Stimulated activated CD8-positive, alpha-beta memory T cell treated with anti-CD3 and anti-CD28 coated beads, Interleukin-7, amount 100 ng/mL, for 24 hours (primary cell): ENCODE measurements at places on chromosomes 11 and 22.

- DNase-seq, result no peak
Measured at GRCh38 chr22:37617431-37617830, 8.8 kb downstream of the GGA1 start.

DNA sequence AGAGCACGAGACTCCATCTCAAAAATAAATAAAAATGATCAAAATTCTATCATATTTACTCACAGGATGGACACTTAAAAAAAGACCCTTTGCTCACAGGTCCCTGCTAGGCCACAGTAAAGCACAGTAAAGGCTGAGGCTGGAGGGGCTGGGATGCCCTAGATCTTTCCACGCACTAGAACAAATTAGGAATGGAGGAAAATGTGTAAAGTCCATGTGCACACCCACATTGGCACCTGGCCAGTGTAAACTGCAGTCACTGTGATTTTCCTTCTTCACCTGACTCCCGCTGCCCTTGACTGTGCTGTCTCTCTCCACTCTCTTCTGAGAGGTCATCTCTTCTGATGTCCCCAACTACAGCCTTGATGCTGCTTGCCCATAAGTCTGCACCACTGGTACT, 195.5 kb downstream of the EFCAB6 start:
- DNase-seq, result no peak

- no peak for DNase-seq
Measured at GRCh38 chr11:76257074-76257719, 50.9 kb upstream of the WNT11 start.

GRCh38 chr11:74319139-74319816, 7.8 kb upstream of the P4HA3 start:
- DNase-seq, result no peak

- no peak for DNase-seq
Measured at GRCh38 chr11:66851239-66851596, 5.6 kb upstream of the LRFN4 start.

DNA sequence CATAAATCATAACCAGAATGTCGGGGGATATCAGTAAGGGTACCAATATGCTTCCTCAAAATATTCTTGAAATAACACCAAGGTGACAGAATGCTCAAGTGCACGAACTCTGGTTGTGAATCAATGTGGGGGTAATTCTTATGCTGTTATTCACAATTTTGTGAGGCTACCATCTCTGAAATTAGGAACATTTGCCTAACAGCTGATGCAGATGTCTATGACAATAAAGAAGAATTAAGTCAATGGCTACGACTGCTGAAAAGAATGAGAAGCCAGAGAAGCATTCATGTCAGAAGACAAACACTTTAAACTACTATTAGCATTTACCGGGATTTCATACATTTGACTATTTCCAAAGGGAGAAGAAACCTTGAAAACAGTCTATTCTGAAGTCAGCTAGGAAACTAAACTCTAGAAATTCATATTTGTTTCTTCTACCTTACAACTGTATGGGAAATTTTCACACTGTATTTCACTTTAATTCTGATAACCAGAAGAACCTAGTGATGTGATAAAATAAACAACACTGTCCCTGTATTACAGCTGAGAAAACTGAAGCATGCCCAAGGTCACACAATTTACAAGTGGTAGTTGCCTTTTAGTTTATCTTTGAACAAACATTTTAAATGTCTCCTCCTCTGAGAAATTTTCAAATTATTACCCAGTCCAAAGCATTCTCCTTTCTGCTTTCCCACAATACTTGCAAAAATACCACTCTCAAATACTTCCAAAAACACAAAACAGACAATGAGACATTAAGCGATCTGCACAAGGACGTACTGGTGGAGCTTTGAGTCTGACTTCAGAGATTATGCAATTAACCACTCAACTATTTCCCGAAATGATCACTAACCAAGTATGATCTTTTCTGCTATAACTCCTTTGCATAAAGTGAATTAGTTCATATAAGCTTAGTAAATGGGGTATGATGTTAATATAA, 18.0 kb upstream of the ARHGAP32 start:
- no peak for DNase-seq
